ENCODE measurements at places on chromosomes 12 and 14.
A peak's percentile ranks its signal among the peaks of the same experiment; 100 is the strongest.

DNA sequence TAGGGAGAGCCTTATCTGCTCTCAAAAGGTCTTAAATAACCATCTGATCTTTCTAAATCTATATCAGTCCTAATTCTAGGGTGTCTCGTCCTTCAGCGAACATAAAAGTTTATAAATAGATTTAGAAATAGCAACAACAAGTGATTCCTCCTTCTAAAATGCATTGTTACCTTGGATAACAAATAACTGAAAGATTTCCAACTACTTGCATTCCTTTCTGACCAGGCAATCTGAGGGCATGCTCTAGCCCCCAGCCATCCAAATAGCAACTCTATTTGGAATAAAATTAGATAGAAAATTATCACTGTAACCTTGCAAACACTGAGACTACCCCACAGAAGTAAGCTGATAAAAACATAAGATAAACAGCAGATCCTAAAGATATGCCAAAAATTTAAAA is 21.8 kb upstream of the KRR1 start:
- no peak for DNase-seq

GRCh38 chr14:105324080-105324778 is 9.7 kb downstream of the PACS2 start:
- no peak for DNase-seq

GRCh38 chr12:50174971-50175715 is 8.0 kb upstream of the CERS5 start:
- DNase-seq, result peak; percentile 67

- DNase-seq, result no peak
Observed at GRCh38 chr12:69345742-69346141, 2.4 kb upstream of the LYZ start.

- DNase-seq, result no peak
Observed at GRCh38 chr12:50394469-50395029, 1.9 kb downstream of the FAM186A start.

DNA sequence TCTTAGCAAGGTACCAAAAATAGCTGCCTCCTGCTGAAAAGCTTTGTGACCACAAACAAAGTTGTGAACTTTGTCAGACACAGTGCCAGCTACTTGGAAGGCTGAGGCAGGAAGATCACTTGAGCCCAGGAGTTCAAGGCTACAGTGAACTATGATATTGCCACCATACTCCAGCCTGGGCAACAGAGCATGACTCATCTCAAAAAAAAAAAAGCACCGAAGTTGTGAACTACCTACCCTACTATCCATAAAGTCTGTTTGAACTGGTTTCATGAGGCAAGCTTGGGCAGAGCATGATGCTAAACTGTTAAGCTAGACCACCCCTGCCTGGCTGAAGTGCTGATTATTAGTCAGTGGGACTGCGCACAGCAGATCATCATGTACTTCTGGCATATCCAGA is 75.5 kb downstream of the RAD52 start:
- no peak for DNase-seq

GRCh38 chr14:90743826-90744225 is 72.4 kb downstream of the TTC7B start:
- DNase-seq, result no peak

GRCh38 chr12:16228067-16228466 is 49.4 kb downstream of the SLC15A5 start:
- DNase-seq, result no peak

DNA sequence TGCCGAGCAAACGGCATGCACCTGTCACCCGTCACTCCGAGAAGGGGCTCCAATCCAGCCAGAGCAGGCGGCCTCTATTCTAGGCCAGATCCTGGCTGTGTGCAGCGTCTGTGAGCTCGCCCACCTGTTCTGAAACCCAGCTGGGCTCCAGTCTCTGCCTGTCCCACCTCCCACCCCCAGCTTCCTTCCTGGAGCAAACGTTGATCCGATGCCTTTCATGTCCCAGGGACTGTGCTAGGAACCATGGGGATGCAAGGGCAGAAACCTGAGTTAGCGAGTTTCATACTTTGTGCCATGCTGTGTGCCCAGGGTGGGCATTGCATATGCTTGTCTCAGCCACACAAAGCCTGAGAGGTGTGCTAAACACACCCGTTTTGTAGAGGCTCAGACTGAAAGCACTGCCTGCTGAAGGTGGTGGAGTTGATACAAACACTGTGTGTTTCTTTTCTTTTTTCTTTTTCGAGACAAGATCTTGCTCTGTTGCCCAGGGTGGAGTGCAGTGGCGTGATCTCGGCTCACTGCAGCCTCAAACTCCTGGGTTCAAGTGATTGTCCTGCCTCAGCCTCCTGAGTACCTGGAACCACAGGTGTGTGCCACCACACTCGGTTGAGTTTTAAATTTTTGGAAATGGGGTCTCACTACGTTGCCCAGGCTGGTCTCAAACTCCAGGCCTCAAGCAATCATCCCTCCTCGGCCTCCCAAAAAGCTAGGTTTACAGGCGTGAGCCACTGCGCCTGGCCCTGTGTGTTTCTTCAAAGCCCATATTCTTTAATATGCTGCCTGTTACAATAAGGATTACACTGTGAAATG is 84.1 kb upstream of the MED13L start:
- DNase-seq, result no peak

DNA sequence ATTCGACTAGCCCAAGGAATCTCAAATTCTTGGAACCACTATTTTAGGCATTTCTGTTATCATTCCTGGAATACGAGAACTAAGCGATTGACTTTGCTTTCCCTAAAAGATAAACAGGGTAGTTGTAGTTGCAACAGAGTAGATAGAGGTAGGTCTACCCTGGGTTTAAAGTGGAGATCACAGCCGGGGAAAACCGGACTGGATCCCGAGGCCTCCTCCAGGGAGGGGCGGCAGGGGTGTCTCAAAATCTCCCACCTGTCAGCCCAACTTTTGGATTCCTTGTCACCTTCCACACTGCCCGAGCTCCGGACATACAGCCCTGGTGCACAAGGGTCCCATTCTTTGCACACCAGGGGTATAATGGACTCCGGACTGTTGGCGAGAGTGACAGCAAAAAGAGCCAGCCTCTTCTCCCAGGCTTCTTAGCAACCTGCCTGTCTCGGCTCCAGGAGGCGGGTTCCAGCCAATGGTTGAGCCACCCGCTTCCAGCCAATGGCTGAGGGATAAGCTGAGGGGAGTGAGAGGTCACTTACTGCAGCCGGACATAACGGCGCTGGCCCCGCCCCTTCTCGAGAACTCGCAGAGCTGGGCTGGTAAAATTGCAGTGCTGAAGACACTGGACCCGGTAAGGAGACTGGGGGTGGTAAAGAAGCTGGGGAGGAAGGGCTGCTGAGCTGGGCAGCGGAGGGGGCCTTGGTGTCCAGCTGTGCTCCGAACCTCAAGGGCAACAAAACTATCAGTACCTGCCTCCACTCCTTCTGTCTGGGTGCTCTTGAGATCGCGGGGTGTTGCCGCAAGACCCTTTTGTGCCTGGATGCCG is at the start of gene SUOX:
Gene SUOX (plus strand): TSS at position 562 of the 820 bp plus-strand sequence. CDS start 4,946 bp downstream, outside the sequence.
- peak; percentile 94 for DNase-seq

- DNase-seq, result no peak
Observed at GRCh38 chr12:111121840-111122239, 201.5 kb upstream of the MYL2 start.

GRCh38 chr12:27018037-27018436 is 3.9 kb upstream of the TM7SF3 start:
- no peak for DNase-seq

GRCh38 chr12:2959192-2959504 is at the start of gene TEAD4:
Gene TEAD4, plus strand, starts transcription at chr12:2959397.
- peak; percentile 24 for DNase-seq

- no peak for DNase-seq
Observed at GRCh38 chr12:25723336-25723735, 170.3 kb upstream of the LMNTD1 start.

DNA sequence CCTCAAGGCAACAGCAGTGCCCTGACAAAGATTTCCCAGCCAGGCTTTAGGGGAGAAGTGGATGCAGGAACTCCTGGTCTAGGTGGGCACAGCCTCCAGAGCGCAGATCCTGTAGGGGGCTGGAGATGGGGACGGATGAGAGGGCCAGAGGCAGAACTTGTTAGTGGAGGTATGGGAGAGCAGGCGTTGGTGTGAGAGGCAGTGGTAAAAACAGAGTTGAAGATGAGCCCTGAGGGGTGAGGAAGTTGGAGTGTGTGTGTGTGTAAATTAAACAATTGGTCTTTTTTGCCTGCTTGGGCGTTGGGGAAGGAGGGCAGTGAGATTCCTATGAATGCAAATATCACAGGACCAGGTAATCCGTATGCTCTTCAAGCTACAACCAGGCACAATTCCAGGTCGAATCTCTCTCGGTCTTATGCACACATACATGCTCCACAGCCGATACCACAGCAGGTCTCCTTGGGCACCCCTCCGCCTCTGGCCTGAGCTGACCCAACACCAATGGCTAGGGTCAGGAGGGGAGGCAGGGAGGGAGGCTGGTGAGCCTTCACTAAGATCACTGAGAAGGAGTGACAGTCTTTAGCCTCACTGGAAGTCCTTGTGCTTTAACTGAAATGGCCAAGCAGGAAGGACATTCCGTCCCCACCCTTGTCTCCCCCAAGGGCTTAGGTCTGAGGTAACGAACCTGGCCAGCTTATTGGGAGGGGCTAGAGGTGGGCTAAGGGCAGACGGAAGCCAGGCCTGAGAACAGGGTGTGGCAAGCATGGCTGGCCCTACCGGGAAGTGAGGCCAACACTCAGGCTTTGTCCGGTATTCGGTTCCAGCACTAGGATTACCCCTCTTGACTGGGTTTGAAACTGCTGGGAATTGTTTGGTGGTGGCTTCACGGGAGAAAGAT is 1.5 kb upstream of the KRT7 start:
- DNase-seq, result no peak

DNA sequence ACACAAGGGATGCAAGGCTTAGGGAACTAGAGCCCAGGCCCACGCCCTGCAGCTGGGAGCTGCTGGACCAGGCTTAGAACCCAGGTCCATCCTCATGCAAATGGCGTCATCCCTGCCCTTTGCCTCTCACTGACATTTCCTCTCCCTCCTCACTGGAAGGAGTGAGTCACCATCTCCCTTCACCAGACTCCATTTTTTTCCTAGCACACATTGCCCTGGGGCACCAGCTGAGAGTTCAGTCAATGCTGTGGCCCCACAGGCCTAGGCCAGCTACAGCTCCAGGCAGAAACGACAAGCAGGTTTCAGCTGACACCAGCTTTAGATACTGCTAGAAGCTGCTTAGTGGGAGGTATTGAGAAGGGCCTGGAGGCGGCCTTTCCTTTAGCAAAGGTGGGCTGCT is 98.9 kb downstream of the RIMBP2 start:
- DNase-seq, result no peak

- DNase-seq, result no peak
Observed at GRCh38 chr12:96892104-96892503, 15.0 kb upstream of the NEDD1 start.

- DNase-seq, result no peak
Observed at GRCh38 chr14:89566644-89567415, 149.8 kb upstream of the FOXN3 start.

GRCh38 chr14:71764701-71765382 is 167.4 kb upstream of the RGS6 start:
- no peak for DNase-seq

DNA sequence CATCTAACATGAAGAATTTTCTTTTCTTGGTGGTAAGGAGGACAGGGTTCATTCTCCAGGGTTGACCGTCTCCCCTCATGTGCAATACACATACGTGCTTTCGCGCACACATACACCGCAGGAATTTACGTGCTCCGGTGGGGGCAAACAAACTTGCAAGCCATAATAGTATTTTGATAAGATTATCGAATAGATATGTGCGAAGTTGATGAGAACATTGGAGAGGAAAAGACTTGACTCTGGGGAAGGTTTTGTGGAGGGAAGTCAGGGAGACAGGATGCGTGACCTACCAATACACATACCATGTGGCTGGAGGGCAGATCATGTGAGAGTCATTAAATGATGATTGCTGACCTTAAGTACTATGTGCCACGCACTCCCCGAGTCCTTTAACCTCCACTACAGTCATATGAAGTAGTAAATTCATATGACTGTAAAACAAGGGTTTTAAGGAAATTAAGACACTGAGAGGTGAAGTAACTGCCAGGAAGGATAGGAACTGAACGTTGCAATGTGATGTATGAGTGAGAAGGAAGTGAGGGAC is 921 bp downstream of the RAD51B start:
- DNase-seq, result no peak

DNA sequence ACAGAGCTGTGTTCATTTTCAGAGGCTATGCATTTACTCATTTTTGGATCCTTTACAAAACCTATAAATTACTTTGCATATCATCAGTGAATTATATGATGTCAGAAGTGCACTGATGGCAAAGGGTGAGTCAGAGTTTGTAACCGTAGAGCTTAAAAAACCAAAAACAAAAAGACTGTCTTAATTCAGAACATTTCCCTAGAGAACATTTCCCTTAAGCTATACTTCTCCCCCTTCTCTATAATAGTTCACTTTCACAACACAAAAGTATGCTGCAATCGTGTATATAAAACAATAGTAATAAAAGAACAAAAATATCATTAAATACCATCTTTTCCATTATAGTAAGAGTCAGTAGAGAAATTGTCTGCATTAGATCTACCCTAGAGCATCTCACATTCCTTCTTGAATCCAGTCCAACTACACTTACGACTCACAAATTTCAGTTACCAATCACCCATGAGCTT is 934.9 kb downstream of the LRFN5 start:
- peak; percentile 20 for DNase-seq

- DNase-seq, result no peak
Observed at GRCh38 chr12:27896419-27896990, 76.0 kb downstream of the PTHLH start.

GRCh38 chr12:116136340-116136739 is 141.2 kb downstream of the MED13L start:
- no peak for DNase-seq
